Karpas-422 (cell line): ENCODE measurements at places on chromosomes 16 and 17. TPM values are rescaled to one million over a fixed set of nuclear protein-coding genes. Genes with fewer than 3 reads are reported as not detected.
A peak's percentile ranks its signal among the peaks of the same experiment; 100 is the strongest.

- no peaks in the 10 kb centered on the region for H3K27me3 ChIP-seq
- H3K4me1 ChIP-seq, result peaks cover 34% of the 10 kb centered on the region
- H3K4me3 ChIP-seq, result peak overlapping the region; percentile 35; the same call in 1 of the 2 replicates
- H3K27ac ChIP-seq, result peak overlapping the region; percentile 79
- no peaks in the 10 kb centered on the region for H3K36me3 ChIP-seq
- DNase-seq, result peak; percentile 62
Observed at GRCh38 chr17:10156599-10156947, 41.8 kb downstream of the GAS7 start.

- H3K4me3 ChIP-seq, result no peak overlapping the region
- peaks cover 9% of the 10 kb centered on the region for H3K4me1 ChIP-seq
- no peak overlapping the region for H3K27ac ChIP-seq
- no peaks in the 10 kb centered on the region for H3K27me3 ChIP-seq
- no peak for DNase-seq
Observed at GRCh38 chr17:41625602-41626001, 1.2 kb upstream of the KRT17 start.

Gene SLC16A6
- total RNA-seq, result 44.7 and 59.9 TPM in 2 replicates

- peak; percentile 40 for DNase-seq
- no peaks in the 10 kb centered on the region for H3K27me3 ChIP-seq
- H3K36me3 ChIP-seq, result peaks cover 9% of the 10 kb centered on the region; the same call in 1 of the 2 replicates
- H3K27ac ChIP-seq, result no peak overlapping the region
- peaks cover 17% of the 10 kb centered on the region for H3K4me1 ChIP-seq
Observed at GRCh38 chr17:1454541-1454940, 1.5 kb downstream of the CRK start.

DNA sequence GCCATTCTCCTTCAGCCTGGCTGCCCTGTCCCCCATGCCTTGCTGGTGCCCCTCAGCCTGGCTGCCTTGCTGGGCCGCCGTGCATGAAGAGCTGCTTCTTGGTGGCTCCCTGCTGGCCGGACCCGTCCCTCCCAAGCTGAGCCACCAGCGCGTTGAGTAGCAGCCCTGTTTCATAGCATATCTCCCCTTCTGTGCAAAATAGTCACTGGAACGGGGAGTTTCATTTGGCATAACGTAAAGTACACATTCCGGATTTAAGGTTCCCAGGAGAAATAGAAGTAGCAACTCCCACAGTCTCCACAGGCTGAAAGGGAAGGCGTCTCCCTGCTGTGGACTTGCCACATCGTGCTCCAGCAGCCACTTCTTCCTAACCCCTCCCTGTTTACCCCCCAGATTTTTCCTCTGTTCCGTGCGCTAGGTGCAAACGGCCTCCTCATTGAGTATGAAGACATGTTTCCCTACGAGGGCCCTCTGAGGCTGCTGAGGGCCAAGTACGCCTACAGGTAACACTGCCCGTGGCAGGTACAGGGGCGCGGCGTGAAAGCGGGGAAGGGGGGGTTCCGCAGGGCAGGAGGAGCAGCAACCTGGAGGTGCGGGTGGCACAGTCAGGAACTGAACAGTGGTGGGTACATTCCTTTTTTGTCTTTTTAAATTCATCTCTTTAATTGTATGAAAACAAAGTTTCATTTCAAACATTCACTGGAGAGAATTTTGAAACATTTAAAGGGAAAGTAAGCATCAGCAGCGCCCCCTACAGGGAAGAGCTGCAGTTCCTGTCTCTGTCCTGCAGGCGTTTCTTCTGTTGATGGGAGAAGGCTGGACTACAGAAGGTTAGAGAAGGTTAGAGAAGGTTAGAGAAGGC is 5.8 kb upstream of the OGFOD3 start:
- no peak overlapping the region for H3K27ac ChIP-seq
- peaks cover 9% of the 10 kb centered on the region for H3K4me1 ChIP-seq
- no peaks in the 10 kb centered on the region for H3K27me3 ChIP-seq
- H3K36me3 ChIP-seq, result no peaks in the 10 kb centered on the region
